ENCODE measurements at places on chromosomes 6 and 20.

- no peak for DNase-seq
These were observed 21.1 kb downstream of the STX11 start for GRCh38 chr6:144171406-144171805.

DNA sequence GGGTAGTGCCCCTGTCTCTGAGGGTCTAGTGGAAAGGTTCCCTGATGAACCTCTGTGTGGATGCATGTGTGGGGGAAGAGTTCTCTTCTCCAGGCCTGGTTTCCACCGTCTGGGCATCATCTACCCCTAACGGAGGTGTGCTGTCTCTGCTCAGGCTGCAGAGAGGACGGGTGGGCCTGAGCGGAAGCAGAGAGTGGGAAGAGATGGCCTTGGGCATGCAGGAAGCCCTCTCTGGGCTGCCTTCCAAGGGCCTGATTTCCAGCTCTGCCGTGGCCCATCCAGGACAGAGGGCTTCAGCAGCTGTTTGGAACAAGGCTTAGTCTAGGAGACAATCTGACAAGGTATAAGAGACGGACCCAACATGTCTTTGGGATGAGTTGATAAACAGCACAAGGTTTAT, 220.1 kb upstream of the DTNBP1 start:
- no peak for DNase-seq

GRCh38 chr6:22353101-22353500, 56.3 kb upstream of the PRL start:
- DNase-seq: no peak

DNA sequence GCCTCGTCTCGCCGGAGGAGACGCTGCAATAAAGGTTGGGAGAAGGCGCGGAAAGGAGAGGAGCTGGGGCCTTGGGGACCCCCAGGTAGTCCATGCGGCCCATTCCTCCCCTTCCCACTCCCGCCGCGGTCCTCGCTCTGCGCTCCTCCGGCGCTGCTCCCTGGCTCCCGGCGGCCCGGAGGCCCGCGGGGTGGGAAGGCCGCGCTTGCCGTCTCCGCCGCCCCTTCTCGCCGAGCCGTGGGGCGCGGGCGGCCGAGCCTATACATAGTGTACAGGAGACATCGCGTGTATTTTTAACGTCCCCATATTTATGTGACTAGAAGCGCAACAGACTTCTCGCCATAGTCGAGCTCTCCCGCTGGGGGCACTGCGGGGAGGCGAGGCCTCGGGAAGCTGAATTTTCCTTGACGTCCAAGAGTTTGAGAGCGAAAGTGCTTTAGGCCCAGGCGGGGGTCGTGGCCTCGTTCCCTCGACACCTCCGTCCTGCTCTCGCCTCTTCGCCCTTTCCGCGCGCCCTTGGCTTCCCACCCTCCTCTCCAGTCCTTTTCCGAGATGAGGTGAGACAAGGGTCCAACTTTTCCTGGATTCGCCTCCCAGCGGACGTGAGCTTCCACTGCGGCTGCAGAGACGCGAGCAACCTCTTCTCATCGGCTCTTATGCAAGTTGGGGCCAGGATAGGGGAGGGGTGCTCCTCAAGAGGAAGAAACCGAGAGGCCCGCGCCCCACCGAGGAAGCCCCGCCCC, 29.0 kb downstream of the SLC12A5 start:
- peak; percentile 26 for DNase-seq

DNA sequence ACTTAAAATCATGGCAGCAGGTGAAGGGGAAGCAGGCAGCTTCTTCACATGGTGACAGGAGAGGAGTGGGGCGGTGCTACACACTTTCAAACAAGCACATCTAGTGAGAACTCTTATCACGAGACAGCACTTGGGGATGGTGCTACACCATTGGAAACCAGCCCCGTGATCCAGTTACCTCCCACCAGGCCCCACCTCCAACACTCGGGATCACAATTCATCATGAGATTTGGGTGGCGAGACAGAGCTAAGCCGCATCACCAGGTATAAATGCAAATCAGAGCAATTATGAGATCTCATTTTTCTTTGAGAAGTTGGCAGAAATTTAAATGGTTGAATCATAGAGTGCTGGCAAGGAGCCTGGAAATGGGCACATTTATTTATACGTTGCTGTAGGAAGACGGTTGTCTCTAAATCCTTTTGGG, 31.4 kb downstream of the IGF2R start:
- no peak for DNase-seq

GRCh38 chr20:48234951-48235350, 449.7 kb upstream of the SULF2 start:
- DNase-seq: no peak

DNA sequence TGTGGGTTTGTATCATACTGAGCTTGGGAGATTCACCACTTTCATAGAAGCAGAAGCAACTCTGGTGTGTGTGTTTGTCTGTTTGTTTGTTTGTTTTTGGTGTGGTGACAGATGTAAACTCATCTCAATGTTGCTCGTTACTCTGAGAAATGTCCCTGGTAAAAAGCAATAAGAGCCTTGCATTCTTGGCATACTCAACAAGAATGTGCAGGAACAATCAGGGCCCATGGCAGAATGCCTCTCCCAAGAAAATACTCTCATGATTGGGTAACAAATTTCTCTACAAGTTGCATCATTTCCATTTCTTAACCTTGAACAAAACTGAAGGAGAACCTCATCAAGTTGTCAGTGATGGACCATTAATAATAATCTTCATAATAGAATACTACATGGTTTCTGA, 43.0 kb upstream of the PKHD1 start:
- DNase-seq: peak; percentile 8

DNA sequence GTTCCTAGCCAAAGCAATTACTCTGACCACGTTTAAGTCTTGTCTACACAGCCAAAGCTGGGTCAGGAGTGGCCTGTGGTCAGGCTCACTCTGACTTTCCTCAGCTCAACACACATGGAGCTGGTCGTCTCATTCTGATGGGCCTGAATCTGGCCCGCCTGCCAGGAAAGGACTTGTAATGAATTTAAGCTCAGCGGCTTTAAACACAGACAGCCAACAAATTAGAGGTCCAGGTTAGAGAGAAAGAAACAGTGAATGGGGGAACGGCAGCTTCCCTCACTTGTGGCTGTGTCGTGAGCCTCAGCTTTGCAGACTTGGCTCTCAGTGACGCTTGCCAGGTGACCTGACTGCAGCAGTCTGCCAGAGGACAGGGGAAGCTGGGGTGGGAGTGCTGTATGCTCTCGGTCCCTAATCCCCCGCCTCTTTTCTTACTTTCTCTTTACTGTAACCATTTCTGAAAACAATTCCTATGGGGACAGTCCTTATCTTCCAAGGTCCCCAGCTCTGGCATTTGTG, 121.9 kb upstream of the AGPAT4 start:
- no peak for DNase-seq

- no peak for DNase-seq
These were observed 726.0 kb downstream of the KIF16B start for GRCh38 chr20:15847196-15847784.

DNA sequence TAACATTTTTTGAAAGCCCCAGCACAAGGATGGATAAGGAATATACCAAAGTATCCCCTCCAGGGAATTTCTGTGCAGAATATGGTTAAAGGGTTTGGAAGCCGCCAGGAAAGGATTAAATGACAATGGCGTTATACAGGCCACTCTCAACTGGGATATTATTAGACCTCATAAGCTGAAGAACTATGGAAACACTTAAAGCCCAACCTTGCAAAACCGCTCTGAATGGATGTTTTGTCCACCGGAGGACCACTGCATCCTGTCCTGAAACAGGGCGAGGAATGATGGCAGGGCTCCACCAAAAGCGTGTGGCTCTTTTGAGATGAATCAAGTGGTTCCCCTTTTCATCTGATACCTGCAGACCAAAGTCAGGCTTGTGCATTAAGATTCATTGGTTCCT, 32.4 kb downstream of the NFATC2 start:
- no peak for DNase-seq

DNA sequence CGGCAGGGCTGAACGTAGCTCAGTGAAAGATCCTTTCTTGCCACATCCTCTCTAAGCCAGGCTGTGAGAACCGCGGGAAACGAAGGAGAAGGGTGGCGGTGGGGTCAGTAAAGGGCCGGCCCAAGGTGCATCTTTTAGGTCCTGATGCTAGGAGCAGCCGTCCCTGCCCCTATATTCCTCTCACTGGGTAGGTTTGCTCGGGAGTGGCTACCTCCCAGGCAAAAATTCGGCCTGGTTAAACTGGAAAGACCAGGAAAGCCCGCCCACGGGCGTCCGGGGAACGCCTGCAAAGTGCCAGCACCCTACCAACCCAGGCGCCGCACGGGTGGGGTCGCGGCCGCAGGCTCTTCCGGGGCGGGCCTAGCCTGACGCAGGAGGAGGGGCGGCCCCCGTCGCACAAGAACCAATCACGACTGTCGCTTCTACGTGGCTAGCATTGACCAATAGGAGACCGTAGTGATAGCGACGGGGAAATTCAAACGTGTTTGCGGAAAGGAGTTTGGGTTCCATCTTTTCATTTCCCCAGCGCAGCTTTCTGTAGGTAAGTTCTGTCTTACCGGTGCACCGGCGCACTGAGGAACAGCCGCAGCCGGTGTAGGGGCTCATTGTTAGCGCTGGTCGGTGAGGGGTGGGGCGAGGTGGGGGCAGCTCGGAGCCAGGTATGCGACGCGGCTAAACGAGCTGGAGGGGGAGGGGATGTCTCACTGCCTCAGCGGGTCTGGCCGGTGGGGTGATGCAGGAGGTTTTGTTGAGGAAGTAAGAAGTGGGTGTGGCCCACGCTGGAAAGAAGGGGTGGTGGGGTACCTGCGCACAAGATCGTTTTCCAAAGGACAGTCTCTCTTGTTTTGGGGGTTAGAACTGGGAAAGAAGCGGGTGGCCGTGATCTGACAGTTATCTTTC, at the start of gene TTK:
TSS of gene TTK (plus strand) at position 477 of the 900 bp plus-strand sequence. CDS start 1,195 bp downstream, outside the sequence.
- DNase-seq: peak; percentile 90

GRCh38 chr20:25087186-25087929, 5.4 kb upstream of the VSX1 start:
- no peak for DNase-seq

DNA sequence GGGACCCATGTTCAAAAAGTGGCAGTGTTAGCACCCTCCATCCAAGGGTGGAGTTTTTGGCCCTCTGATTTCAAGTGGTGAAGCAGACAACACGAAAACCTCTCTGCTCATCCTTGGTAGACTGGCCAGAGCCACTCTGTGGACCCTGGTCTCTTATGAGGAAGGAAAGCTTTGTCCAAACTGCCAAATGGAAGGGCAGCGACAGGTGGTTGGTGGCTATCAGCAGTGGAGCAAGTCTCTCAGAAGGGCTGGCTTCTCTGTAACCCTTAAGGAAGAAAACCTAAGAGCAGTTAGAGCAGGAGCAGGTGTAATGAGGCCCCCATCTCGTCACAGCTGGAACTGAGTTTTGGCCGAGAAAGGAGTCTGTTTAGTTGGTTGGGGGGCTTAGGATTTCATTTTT, 155.8 kb downstream of the SLC16A10 start:
- no peak for DNase-seq

GRCh38 chr6:169092375-169092774, 161.3 kb downstream of the THBS2 start:
- DNase-seq: no peak

- DNase-seq: no peak
These were observed 42.0 kb downstream of the ERMARD start for GRCh38 chr6:169793408-169793807.

- DNase-seq: no peak
These were observed 5.0 kb upstream of the INSM1 start for GRCh38 chr20:20362774-20363433.

DNA sequence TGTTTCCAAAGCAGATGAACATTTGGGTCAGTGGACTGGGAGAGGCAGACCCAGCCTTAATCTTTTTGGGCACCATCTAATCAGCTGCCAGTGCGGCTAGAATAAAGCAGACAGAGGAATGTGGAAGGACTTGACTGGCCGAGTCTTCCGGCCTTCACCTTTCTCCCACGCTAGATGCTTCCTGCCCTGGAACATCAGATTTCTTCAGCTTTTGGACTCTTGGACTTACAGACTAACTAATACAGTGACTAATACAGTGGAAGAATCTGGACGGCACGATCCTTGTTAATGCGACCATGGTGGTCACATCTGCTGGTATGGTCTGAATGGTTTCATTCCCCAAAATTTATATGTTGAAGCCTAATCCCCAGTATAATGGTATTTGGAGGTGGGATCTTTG, 122.6 kb upstream of the NXT1 start:
- DNase-seq: no peak

DNA sequence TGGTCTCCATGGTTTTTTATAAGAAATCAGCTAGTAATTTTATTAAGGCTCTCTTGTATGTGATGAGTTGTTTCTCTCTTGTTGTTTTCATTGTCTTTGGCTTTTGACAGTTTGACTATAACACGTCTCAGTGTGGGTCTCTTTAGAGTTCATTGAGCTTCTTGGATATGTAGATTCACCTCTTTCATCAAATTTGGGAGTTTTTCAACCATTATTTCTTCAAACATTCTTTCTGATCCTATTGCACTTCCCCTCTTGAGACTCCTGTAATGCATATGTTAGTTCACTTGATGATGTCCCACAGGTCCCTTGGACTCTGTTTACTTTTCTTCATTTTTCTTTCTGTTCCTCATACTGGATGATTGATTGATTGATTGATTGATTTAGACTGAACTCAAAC, 7.0 kb upstream of the BAG2 start:
- DNase-seq: no peak

GRCh38 chr20:23123886-23124285, 37.8 kb upstream of the CD93 start:
- DNase-seq: peak; percentile 81

GRCh38 chr6:150723857-150724256, 124.2 kb downstream of the PLEKHG1 start:
- no peak for DNase-seq

DNA sequence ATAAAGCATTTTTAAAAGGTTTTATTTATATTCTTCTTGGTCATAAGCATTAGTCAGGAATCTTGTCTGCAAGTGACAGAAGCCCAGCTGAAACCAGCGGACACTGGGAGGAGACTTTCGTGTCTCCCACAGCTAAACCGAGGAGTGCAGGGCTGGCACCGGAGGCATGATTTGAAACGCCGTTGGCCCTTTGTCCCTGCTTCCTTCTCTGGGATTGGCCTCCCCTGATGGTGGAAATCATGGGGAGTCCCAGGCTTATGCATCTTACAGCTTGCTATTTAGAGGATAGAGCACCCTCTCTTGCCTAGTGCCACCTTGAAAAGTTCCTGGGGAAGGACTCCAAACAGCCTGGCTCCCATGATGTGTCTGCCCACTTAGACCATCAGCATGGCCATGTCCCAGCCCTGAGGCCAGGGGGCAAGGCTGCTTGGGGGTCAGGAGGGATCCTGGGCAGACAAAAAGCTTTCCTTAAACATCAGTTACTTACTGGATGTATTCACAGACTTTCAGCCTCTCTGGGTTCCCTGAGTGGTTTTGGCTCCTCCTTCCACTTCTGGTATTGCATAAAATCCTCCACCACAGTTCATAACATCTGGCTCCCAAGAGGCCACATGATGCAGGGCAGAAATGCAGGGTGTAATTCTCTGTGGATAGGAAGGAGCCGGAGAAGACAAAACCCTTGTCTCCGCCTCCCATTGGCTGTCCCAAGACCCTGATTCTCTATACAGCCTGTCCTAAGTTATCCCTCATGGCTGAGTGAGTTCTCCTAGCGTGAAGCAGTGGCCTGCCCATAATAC, 49.3 kb upstream of the INSM1 start:
- DNase-seq: no peak

DNA sequence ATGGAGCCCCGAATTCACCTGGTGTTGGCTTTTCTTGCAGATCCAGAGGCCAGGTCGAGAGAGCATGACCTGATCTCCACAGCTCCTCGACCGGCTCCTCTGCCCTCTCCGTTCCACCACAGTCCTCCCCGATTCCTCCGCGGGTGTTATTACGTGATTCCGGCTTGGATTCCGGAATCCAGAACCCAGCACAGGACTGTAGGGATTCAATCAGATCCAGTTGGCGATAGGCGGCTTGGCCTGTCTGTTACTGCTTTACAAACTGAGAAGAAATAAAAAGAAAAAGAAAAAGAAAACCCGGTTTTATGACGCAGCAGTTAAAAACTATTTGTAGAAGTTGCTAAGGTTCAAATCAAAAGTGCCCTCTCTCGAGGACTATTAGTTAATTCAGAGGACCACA, 222.7 kb downstream of the EYA2 start:
- DNase-seq: no peak
